NCI-H1694 (cell line): ENCODE measurements at places on chromosomes 11 and 22.

DNA sequence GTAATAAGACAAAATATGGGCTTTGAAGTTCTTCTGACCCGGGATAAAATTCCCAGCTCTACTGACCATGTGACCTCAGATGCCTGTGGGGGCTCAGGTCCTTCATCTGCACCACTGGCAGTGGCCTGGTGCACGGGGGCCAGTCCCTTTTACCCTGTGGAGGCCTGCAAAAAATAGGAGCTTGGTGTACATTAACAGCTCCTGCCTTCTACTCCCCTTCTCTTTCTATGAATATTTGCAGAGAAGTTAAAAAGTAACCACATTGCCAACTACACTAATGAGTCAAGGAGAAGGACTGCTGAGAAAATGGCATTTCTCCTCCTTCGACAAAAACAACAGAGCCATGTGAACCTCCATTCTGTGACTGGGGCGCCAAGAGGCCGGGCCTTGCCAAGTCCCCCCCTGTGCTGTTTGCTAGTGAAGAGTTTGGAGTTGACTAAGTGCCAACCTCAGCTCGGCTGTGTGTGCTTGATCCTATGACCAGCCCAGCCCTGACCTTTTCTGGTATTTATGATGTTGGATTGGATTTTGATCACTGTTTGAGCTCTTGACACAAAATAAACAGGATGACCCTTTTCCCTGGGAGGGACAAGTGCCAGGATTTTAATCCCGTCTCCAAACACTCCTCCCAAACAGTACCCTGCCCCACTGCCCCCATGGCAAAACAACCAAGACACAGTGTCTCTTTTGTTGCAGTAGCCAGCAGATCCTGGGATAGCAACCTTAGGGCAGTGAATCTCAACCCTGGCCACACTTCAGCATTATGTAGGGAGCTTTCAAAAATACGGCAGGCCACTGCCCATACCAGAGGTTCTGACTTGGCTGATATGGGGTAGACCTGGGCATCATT lies 380.1 kb downstream of the LARGE1 start:
- DNase-seq = no peak

- no peak for DNase-seq
Observed at GRCh38 chr11:9884601-9885000, 220.7 kb downstream of the SWAP70 start.

DNA sequence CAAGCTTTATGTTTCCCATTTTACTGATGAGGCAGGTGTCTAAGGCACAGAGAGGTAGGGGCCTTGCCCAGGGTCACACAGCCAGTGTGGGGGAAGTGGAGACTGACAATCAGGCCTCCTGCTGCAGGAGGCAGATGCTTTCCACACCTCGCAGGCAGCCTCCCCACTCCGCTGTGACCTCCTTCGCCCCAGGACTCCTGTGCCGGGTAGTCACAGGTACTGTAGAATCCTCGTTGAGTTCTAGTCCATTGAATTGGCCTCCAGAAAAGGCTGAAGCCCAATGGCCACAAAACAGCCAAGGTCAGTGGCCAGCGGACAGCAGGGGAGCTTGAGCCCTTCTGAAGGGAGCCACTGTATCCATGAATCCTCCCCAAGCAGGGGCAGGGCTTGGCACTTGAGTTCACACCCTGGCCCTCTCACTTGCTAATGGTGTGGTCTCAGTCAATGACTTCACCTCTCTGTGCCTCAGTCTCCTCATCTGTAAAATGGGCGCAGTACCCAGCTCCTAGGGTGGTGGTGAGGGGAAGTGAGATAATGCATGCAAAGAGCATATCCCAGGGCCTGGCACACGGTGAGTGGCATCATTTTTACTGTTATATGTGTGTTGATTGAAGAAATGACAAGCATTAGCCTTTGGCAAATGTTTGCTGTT lies 1.1 kb upstream of the FXYD2 start:
- no peak for DNase-seq

GRCh38 chr11:67410984-67411784 lies 4.3 kb upstream of the CARNS1 start:
- DNase-seq = no peak

DNA sequence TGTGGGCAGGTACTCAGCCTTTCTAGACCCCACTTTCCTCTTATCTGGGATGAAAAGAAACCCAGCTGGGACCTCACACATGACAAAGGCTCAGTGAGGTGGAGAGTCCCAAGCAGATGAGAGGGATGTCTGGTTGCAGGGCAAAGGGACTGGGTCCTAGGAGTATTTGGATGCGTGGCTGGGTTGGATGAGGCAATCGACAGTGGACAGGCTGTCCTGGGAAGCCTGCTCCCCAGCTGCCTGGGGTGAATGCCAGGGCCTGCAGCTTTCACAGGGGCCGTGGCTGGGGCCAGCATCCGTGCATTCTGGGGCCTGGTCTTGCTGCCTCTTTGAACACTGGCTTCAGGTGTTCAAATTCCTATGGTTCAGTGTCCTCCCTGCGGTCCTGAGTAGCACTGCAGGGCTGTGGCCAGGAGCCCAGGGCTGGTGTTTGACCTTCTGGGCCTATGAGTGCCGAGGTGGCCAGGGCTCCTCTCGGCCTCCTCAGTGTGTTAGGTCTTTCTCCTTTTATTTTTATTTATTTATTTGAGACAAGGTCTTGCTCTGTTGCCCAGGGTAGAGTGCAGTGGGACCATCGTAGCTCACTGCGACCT lies 65.3 kb downstream of the MCM5 start:
- no peak for DNase-seq

DNA sequence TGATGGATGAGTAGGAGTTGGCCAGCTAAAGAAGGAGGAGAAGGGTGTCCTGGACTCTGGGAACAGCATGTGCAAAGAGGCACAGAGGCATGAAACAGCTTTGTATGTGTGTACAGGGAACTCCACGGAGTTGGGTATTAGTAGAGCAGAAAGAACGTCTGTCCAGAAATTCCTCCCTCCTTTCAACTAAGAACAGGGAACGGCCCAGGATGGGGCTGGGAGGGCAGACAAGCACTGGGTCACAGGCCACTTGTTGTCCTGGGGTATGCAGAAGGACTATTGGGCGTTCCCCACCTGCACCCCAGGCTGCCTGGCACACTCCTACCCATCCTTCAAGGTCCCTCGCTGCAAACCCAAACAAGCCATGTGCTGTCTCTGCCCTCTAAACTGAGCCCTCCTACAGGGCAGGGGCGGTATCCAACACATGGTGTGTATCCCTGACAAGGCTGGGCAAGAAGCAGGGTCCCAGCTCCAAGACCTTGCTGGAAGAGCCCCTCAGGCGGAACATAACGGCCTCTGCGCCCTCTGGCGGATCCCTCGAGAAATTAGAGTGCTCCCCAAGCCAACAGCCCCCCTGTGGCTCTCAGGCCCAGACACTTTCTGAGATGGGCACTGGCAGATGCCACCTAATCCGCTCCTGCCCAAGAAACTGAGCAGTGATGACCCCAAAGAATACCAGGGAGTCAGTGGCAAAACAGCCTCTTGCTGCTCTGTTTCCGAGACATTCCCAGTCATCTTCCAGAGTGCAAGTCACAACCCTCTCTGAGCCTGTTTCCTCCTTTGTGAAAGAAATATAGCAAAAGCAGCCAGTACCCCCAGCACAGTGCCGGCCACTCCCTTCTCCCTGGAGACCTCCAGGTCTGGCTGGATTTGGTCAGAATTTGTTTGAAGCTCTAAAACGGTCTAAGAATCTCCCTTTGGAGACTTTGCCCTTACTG lies 1.6 kb upstream of the ELFN2 start:
- DNase-seq = peak; percentile 45
